ENCODE measurements at places on chromosomes 3 and 15.

GRCh38 chr3:187107989-187108388 lies 31.3 kb downstream of the RPL39L start:
- no peak for DNase-seq

- DNase-seq: no peak
These were observed 86.2 kb downstream of the IQSEC1 start for GRCh38 chr3:12986986-12987385.

- no peak for DNase-seq
These were observed 10.7 kb downstream of the CYFIP1 start for GRCh38 chr15:22969489-22969888.

GRCh38 chr3:19473971-19474580 lies 325.8 kb downstream of the KCNH8 start:
- no peak for DNase-seq

GRCh38 chr3:70383360-70383831 lies 71.0 kb upstream of the MDFIC2 start:
- no peak for DNase-seq

- no peak for DNase-seq
These were observed 699 bp downstream of the MEGF11 start for GRCh38 chr15:66252685-66253417.

DNA sequence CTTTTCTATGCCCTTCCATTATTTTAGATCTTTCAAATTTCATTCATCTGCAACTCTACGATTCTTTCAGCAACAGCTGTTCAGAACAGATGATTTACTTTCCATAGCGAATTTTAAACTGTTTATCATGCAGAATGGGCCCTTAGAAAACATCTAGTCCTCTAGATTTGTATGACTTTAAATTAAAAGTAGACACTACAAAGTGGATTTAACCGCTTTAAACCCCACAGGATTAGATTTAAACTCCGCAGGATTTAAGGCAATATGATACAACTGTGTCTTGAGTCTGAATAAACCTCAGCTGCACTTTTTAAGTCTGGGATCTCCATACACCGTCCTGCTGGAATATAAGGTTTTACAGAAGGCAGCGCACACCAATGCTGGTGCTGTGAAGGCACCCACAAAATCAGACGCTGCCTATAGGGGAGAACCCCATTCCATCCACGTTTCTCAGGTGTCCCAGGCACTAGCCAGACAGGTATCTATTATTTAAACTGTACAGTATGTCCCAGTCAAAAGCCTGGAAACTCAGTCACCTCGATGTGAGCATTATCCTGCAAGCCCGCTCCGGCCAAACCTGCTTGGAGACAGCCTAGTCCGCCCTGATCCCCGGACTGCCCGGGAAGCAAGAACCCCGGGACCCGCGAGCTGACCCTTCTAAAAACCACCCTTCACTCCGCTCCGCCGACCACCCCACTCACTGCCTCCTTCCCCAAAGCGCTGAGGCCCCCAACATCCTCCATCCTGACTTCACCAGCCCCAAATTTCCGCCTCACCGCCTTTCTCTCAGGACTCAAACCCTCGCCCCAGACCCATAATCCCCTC lies 768 bp downstream of the ANO10 start:
- DNase-seq: no peak

DNA sequence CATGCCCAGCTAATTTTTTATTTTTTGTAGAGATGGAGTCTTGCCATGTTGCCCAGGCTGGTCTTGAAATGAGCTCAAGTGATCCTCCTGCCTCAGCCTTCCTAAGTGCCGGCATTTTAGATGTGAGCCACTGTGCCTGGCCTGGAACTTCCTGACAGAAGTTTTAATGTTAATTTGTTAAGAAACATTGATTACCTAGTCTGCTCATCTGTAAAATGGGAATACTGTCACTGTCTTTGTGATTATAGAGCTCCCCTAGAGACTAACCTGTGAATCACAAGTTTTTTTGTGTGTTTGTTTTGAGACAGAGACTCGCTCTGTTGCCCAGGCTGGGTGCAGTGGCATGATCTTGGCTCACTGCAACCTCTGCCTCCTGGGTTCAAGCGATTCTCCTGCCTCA lies 4.3 kb upstream of the EIF3J start:
- no peak for DNase-seq

DNA sequence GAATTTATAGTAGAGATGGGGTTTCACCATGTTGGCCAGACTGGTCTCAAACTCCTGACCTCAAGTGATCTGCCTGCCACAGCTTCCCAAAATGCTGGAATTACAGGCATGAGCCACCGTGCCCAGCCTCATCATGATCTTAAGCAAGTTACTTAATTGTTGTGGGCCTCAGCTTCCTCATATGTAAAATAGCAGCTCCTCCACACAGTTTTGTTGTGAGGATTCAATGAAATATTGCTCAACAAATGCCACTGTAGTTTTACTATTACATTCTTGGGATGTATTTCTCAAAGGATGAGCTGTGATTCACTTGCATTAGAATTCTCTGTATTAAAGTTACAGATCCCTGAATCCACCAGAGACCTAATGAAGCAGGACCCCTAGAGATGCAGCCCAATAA lies 168.8 kb downstream of the ADAMTS9 start:
- no peak for DNase-seq

- no peak for DNase-seq
These were observed 11.0 kb upstream of the MAP4 start for GRCh38 chr3:48026951-48027908.

GRCh38 chr3:100873611-100874010 lies 119.6 kb downstream of the ABI3BP start:
- DNase-seq: no peak

GRCh38 chr3:13771496-13771895 lies 108.4 kb downstream of the WNT7A start:
- DNase-seq: no peak

DNA sequence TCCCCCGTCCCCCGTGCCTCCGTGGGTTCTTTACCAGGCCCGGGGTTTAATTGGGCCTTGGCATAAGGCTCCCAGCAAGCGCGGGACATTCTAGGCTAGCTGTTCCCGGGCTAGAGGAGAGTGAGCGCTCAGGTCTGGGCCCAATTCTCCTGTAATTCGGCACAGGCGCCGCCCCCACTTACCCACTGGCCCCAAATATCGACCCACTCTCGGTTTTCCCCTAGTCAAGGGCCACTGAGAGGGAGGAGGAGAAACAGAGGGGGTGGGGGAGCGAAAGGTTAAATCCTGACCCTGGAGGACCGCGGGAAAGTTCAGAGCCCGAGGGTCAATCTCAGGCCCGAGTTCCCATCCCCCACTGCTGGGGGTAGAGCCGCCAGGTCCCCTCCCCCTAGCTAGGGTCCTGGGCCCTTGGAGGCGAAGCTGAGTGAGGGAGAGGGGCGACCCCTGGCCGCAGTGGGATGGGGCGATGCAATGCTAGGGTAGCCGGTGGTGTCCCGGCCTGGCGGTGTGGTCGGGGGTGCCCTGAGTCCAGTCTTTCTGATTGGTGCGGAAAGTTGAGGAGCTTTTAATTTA lies 8.5 kb upstream of the ONECUT1 start:
- DNase-seq: no peak

DNA sequence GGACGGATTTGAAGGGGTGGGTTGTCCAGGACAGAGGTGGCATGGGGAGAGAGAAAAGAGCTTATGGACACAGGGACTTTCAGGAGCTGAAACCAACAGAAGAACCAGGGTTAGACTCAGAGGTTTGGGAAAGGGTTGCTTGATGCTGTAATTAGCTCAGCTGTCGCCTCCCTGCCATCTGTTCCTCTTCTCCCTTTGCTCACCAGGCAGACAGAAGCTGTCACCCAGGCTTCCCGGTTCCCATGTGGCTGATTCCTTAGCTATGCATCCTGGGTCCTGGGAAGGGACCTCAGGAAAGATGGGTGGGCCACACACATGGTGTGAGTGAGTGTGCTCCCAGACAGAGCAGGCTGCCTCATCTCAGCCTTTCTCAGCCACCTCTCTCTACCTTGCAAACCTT lies 14.1 kb downstream of the PTPN23 start:
- no peak for DNase-seq

GRCh38 chr15:99502182-99502581 lies 63.6 kb upstream of the MEF2A start:
- no peak for DNase-seq

- DNase-seq: no peak
These were observed 181.8 kb upstream of the TBL1XR1 start for GRCh38 chr3:177379045-177379444.

- no peak for DNase-seq
These were observed 58.0 kb downstream of the CHD2 start for GRCh38 chr15:92958105-92958504.
